ENCODE measurements at places on chromosomes 16 and 17. TPM values are rescaled to one million over a fixed set of nuclear protein-coding genes. Genes with fewer than 3 reads are reported as not detected.

Gene CD300H
- total RNA-seq, result not detected

Gene RNF227
- 2.1 TPM for total RNA-seq

Gene TRIM72
- total RNA-seq, result not detected

Gene ZSCAN10
- total RNA-seq, result 0.22 TPM

Gene MVP
- 1.4 TPM for total RNA-seq

Gene LAT
- total RNA-seq, result 4.2 TPM

Gene NXN
- total RNA-seq, result 0.27 TPM

Gene NPIPB8
- total RNA-seq, result not detected

Gene CHST4
- total RNA-seq, result 0.07 TPM

Gene SPAG7
- total RNA-seq, result 30.5 TPM

Gene RPUSD1
- 55.2 TPM for total RNA-seq

Gene RNF222
- total RNA-seq, result not detected

Gene NPW
- total RNA-seq, result 3.1 TPM

Gene SYNGR3
- total RNA-seq, result 68.8 TPM

Gene ACSM2A
- total RNA-seq, result 0.09 TPM

Gene TBC1D3
- total RNA-seq, result 1.9 TPM

Gene CLEC18A
- 0.27 TPM for total RNA-seq

Gene GNG13
- not detected for total RNA-seq

Gene OTOA
- total RNA-seq, result not detected

Gene HP
- total RNA-seq, result 8.7 TPM

Gene CHRNE
- not detected for total RNA-seq
